ENCODE measurements at places on chromosomes 13 and 19.

DNA sequence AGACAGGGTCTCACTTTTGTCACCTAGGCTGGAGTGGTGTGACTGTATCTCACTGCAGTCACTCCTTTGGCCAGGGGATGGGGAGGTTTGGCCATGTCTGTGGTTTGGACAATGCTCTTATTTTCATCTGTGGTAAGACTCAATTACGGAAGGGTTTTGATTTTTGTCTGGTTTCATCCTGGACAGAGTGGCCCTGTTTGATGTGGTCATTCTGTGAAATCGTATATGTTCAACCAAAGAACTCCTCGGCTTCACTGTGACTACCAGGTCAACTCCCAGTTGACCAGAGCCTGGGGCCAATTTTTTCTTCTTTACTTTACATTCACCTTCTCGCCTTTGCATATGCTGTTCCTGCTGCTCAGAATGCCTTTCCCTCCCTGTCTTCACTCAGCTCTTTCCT is 6.8 kb upstream of the CCDC124 start:
- no peak for DNase-seq

DNA sequence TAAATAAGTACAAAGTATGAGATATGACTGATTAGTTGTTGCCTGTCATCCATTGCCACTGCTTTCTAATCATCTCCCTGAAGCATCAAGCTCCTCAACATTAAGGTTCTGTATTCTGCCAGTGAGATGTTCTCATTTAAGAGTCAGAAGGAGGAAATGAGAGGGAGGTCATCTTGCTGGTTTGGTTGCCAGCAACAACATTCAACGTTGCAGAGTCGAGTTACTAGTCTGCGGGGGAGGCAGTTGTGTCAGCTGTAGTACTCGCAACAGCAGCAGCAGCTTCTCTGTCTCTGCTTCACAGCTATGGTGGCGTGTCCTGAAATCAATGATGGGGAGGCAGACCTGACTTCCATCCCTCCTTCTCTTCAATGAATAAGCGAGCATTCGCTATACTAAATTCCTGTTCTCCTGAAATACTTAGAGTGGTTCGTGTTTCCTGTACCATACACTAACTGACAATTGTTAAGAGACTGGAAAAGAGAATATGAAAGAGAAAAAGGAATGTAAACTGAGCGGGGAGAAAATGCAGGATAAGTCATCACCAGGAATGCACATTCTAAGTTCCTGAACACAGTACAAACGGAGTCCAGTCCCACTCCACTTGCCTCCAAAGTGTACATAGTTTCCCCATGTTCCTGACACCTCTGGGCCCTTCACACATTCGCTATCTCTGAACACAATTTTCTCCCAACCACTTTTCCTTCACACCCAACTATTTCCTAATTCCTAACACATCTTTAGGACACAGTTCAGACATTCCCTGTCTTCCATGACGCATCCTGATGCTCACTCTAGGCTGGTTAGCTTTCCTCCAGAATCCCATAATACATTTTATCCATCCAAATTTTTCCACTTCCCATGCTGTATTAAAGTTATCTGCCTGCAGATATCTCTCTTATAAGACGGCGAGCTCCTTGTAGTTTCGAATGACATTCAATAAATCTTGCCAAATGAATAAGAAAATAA is 263.0 kb downstream of the KLF12 start:
- no peak for DNase-seq

DNA sequence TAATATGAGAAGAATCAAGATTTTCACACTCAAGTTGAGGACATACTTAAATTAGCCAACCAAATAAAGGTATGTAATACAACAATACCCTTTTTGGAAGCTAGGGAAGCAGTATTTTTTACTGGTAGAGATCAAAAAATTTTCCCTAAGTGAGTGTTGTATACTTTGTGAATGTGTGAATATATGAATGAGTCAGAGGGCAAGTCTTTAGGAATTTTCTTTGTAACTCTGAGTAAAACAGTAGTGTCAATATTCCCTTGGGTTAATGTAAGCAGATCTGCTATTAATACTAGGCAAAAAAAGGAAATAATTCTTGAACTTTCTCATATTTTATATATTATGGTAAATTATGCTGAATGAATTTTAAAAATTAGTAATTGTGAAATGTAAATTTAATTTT is 1161.8 kb upstream of the MIR17HG start:
- DNase-seq: no peak

GRCh38 chr19:30163663-30164062 is 208.5 kb upstream of the ZNF536 start:
- DNase-seq: no peak

DNA sequence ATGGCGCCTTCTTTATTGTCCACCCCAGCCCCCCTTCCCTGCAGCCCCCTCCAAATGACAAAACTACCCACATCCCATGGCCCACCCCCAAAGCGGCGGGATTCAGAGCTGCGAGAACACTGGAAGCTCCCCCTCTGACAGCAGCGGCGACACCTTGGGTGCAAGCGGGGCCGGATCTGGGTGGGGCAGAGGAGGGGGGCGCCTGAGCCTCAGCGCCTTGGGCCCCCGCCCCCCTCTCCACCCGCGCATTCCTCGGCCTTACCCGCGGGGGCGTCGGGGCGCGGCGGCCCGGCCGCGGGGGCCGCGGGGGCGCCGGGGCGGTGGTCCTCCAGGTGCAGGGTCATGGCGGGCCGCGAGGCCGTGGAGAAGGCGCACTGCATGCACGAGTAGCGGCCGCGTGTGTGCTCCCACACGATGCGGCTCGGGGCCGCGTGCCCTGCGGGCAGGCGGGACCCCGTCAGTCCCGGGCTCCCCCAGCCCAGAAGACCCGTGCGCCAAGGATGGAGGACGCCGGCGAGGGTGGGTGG is 3.3 kb downstream of the ZNF414 start:
- no peak for DNase-seq

GRCh38 chr19:52189735-52190486 is at the start of gene PPP2R1A:
Gene PPP2R1A, plus strand, starts transcription at chr19:52190052. Its CDS starts 45 bp downstream, at chr19:52190097.
- DNase-seq: peak; percentile 100

- DNase-seq: no peak
These were observed 177.0 kb downstream of the DCLK1 start for GRCh38 chr13:35954207-35954560.

DNA sequence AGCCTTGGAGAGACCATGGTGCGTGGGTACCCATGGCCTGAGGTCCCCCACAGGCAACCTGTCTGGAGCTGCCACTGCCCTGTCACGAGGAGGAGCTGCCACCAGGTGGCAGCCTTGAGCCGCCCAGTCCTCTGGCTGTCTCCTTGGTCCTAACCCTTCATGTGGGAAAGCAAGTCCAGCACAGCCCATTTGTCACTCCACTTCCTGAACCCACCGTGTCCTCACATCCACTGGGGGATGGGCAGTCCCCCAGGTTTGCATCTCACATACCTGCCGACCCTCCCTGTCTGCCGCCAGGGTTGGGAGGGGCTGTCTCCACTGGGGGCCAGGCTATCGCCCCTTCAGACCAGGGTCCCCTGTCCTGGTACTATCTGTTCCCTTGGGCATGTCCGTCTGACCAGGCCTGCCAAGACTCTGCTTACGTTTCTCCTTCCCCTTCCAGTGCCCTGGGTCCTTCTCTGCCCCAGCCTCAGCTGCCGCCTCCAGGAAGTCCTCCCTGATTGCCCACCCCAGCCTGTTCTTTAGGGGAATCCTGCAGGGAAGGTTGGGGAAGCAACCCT is 4.5 kb downstream of the FAM174C start:
- peak; percentile 82 for DNase-seq

- DNase-seq: peak; percentile 3
These were observed 686.7 kb downstream of the DIAPH3 start for GRCh38 chr13:59477011-59477410.

- no peak for DNase-seq
These were observed 844.5 kb downstream of the DIAPH3 start for GRCh38 chr13:59319276-59319675.

DNA sequence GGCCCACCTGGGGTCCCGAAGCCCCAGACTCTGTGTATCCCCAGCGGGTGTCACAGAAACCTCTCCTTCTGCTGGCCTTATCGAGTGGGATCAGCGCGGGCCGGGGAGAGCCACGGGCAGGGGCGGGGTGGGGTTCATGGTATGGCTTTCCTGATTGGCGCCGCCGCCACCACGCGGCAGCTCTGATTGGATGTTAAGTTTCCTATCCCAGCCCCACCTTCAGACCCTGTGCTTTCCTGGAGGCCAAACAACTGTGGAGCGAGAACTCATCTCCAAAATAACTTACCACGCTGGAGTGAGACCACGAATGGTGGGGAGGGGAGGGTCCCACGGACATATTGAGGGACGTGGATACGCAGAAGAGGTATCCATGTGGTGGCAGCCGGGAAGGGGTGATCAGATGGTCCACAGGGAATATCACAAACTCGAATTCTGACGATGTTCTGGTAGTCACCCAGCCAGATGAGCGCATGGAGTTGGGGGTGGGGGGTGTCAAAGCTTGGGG is 1.0 kb upstream of the ICAM5 start:
- peak; percentile 89 for DNase-seq

- peak; percentile 96 for DNase-seq
These were observed at the start of gene NDUFB7 for GRCh38 chr19:14571695-14572490. Gene NDUFB7, minus strand, starts transcription at chr19:14572066. Its CDS starts 66 bp downstream, at chr19:14572000.

DNA sequence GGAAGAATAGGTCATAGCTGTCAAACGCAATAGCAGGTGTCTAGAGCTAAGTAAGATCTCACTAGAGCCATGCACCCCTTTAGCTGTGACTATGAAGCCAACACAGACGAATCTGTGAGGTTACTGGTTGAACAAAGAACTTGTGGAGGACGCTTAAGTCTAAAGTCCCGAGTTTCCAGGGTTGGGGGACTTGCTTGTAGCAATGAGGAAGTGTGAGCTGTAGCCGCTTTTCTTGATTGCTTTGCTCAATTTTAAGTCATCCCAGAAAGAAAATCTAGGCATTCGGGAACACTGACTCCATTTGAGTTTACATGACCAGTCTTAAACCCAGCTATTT is 1.6 kb downstream of the GPC5 start:
- DNase-seq: no peak

GRCh38 chr13:20860844-20861243 is 41.7 kb downstream of the XPO4 start:
- DNase-seq: no peak

DNA sequence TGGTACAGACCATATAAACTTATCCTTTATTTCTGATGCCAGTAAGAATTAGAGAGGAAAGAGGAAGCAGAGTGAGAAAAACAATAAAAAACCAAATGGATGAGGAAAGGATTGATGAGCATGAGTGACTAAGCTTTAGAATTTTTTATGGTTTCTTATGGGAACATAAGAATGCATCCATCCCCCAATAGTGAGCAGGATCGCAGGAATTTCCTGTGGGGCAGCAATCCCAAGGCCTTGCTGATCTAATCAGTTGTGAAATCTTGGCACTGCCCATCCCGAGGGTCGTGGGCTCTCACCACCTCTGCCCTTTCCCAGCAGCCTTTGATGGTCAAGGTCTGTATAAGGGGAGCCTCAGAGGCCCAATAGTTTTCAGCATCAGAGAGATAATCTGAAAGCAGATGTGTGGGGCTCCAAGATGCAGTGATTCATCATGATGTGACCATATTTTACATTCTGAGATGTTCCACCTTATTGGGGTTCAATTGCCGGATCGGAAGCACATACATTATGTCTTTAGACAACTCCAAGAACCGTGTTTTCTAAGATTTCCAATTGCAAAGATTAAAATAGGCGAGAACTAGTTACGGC is 222.1 kb downstream of the DNAJC15 start:
- DNase-seq: no peak

- no peak for DNase-seq
These were observed 278.3 kb downstream of the TEX29 start for GRCh38 chr13:111598747-111599146.

DNA sequence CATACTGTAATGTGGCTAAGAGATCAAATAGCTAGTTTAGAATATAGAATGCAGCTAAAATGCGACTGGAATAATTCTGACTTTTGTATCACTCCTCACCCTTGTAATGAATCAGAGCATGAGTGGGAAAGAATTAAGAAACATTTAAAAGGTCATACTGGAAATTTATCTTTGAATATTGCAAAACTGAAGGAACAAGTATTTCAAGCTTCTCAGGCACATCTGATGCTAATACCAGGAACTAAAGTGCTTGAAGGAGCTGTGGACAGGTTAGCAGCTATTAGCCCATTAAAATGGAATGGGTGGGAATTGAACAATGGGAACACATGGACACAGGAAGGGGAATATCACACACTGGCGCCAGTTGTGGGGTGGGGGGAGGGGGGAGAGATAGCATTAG is 144.2 kb upstream of the ZNF91 start:
- DNase-seq: no peak

DNA sequence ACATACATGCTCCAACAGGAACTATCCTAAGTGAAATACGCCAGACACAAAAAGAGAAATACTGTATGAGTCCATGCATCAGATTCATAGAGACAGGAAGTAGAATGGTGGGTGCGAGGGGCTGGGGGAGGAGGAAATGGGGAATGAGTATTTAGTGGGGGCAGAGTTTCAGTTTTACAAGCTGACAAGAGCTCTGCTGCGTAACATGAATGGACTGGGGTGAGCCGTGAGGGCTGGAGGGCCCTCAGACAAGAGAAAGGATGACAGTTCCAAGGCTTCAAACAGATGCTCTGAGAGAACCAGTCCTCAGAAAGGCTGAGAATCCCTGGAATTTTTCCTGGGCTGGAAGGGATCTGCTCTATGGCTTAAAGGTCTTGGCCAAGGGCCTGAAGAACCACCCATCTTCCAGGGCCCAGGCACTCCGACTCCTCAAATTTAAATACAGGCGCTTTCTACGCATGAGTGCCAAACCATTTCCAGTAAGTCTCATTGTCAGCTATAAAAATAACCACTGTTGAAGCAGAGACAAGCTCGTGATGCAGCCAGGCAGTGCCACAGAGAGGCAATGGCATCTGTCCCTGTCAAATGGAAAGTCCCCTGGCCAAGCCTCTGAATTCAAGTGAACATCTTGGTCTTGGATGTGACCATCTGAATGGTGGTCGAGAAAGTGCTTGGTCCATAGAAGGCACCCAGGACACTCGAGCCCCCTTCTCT is 17.5 kb downstream of the KLF2 start:
- DNase-seq: no peak

All from DMS53 (cell line).